ENCODE measurements at places on chromosomes 1 and 21. TPM values are rescaled to one million over a fixed set of nuclear protein-coding genes. Genes with fewer than 3 reads are reported as not detected.

LCE3D gene
- not detected for total RNA-seq

GRCh38 chr1:59198564-59198963 is 98.3 kb upstream of the FGGY start:
- no peak for DNase-seq

CYP4A11 gene
- not detected for total RNA-seq

SPRR2F gene
- not detected for total RNA-seq

PAQR6 gene
- 0.60 TPM for total RNA-seq

GRCh38 chr1:111585447-111586086 is 34.0 kb upstream of the RAP1A start:
- no peak for DNase-seq

- no peak for DNase-seq
These were observed 198.6 kb downstream of the MRPL39 start for GRCh38 chr21:25408666-25409065.

DNA sequence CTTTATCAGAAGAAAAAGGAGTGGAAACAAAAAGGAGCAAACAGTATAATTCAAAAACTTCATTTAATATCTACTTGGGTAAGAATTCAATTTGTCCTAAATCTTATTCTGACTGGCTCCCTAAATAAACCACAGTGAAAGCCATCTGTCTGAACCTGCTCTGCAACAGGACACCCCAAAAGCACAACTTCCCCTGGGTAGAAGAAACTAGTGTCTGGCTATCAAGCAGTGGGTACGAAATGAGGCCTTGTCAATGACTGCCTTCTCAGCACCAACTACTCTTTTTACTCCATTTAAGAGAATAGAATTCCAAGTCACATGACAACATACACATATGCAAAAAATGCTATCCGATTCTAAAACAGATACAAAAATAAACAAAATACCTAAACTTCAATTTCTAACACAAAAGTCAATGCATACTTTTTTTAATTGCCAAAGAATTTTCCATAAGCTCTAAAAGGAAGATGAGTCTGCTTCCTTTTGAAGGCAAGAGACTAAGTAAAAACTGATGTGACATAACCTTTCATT is 206.8 kb downstream of the SLC45A1 start:
- no peak for DNase-seq

C1orf115 gene
- total RNA-seq: 92.7 TPM

GRCh38 chr21:44259082-44259705 is 2.5 kb downstream of the DNMT3L start:
- DNase-seq: no peak

DNA sequence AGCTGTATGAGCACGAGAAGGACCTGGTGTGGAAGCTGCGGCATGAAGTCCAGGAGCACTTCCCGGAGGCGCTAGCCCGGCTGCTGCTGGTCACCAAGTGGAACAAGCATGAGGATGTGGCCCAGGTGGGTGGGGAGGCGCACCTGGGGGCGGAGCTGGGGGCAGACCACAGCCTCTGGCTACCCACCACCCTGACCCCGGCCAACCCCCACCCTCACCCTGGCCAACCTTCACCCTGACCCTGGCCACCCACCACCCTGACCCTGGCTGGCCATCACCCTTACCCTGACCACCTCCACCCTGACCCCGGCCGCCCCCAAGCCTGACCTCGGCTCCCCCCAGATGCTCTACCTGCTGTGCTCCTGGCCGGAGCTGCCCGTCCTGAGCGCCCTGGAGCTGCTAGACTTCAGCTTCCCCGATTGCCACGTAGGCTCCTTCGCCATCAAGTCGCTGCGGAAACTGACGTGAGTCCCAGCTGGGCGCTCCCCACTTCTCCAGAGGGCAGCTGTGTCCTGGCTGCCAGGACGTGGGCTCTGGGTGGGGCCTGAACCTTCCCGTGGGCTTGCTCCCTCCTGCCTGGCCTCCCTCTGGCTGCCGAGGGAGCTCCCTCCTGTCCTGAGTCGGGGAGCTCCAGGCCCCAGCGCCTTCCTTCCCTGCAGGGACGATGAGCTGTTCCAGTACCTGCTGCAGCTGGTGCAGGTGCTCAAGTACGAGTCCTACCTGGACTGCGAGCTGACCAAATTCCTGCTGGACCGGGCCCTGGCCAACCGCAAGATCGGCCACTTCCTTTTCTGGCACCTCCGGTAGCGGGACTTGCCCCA is 69.5 kb downstream of the PIK3CD start:
- no peak for DNase-seq

GRCh38 chr1:116298746-116299145 is 74.3 kb upstream of the ATP1A1 start:
- DNase-seq: no peak

RGS13 gene
- not detected for total RNA-seq
